ENCODE measurements at places on chromosomes 1 and 21. TPM values are rescaled to one million over a fixed set of nuclear protein-coding genes. Genes with fewer than 3 reads are reported as not detected.

ADORA3 gene
- total RNA-seq: not detected

MFAP2 gene
- 22.4 TPM for total RNA-seq

TYW3 gene
- total RNA-seq: 10.1 TPM

YBX1 gene
- 607 TPM for total RNA-seq

ATXN7L2 gene
- total RNA-seq: 0.96 TPM

TP73 gene
- total RNA-seq: 0.24 TPM

OLIG1 gene
- not detected for total RNA-seq

HNRNPCL2 gene
- not detected for total RNA-seq

UAP1 gene
- 94.4 TPM for total RNA-seq

AADACL3 gene
- total RNA-seq: not detected
